Epithelial cell of alveolus of lung (primary cell): ENCODE measurements at places on chromosomes 7 and 10. TPM values are rescaled to one million over a fixed set of nuclear protein-coding genes. Genes with fewer than 3 reads are reported as not detected.

Gene DEPP1
- 11.5 and 18.7 TPM in 2 replicates for total RNA-seq

Gene GPR26
- not detected in 2 replicates for total RNA-seq

Gene NKX2-3
- not detected in 2 replicates for total RNA-seq

Gene DRGX
- total RNA-seq = not detected in 2 replicates

Gene NPSR1
- not detected in 2 replicates for total RNA-seq

Gene VIPR2
- total RNA-seq = 2.1 TPM in 1 of 2 replicates, not detected in the other

Gene EN2
- total RNA-seq = not detected in 2 replicates

Gene ARHGEF5
- total RNA-seq = 1.7 and 3.4 TPM in 2 replicates

Gene WDR86
- 1.7 and 16.6 TPM in 2 replicates for total RNA-seq

Gene IFIT1B
- total RNA-seq = under 0.01 TPM in 1 of 2 replicates, not detected in the other

Gene PLXNA4
- total RNA-seq = 0.65 and 2.7 TPM in 2 replicates

Gene STAG3
- total RNA-seq = 0.16 and 0.91 TPM in 2 replicates

Gene ING3
- total RNA-seq = 5.3 and 17.6 TPM in 2 replicates

Gene ADAMTS14
- 0.08 and 0.39 TPM in 2 replicates for total RNA-seq

Gene CYP3A4
- total RNA-seq = not detected in 2 replicates

Gene PRPS1L1
- not detected in 2 replicates for total RNA-seq

Gene MUC12
- 3.0 TPM in 1 of 2 replicates, not detected in the other for total RNA-seq

Gene MYO1G
- total RNA-seq = 0.13 and 0.56 TPM in 2 replicates

Gene TACC2
- total RNA-seq = 6.6 and 6.9 TPM in 2 replicates

Gene PTPRZ1
- not detected in 2 replicates for total RNA-seq

Gene SPDYE5
- not detected in 2 replicates for total RNA-seq

Gene KMT2C
- 12.4 and 32.9 TPM in 2 replicates for total RNA-seq

Gene TRIM50
- not detected in 2 replicates for total RNA-seq

Gene BCL7B
- total RNA-seq = 42.0 and 45.7 TPM in 2 replicates

Gene IL15RA
- total RNA-seq = 9.4 and 18.6 TPM in 2 replicates

Gene ZMYND11
- total RNA-seq = 26.4 and 37.1 TPM in 2 replicates

Gene GIMAP5
- total RNA-seq = 0.13 TPM in 1 of 2 replicates, not detected in the other

Gene MYH16
- 0.26 TPM in 1 of 2 replicates, not detected in the other for total RNA-seq

Gene EPC1
- total RNA-seq = 9.6 and 23.2 TPM in 2 replicates

Gene ELAPOR2
- total RNA-seq = 1.3 and 12.9 TPM in 2 replicates

Gene MALSU1
- 76.0 and 82.0 TPM in 2 replicates for total RNA-seq

Gene TBX20
- total RNA-seq = 0.80 and 1.2 TPM in 2 replicates

Gene GOLGA7B
- not detected in 2 replicates for total RNA-seq

Gene CACNA2D1
- total RNA-seq = 9.2 and 14.6 TPM in 2 replicates

Gene DNAAF5
- 22.8 and 40.5 TPM in 2 replicates for total RNA-seq

Gene SPAG6
- not detected in 2 replicates for total RNA-seq

Gene BLNK
- total RNA-seq = not detected in 2 replicates

Gene FAM180A
- 3.6 TPM in 1 of 2 replicates, not detected in the other for total RNA-seq

Gene CTAGE4
- 0.72 TPM in 1 of 2 replicates, not detected in the other for total RNA-seq

Gene SYT15
- 0.13 and 0.24 TPM in 2 replicates for total RNA-seq
